ENCODE measurements at places on chromosomes 2 and 18.

DNA sequence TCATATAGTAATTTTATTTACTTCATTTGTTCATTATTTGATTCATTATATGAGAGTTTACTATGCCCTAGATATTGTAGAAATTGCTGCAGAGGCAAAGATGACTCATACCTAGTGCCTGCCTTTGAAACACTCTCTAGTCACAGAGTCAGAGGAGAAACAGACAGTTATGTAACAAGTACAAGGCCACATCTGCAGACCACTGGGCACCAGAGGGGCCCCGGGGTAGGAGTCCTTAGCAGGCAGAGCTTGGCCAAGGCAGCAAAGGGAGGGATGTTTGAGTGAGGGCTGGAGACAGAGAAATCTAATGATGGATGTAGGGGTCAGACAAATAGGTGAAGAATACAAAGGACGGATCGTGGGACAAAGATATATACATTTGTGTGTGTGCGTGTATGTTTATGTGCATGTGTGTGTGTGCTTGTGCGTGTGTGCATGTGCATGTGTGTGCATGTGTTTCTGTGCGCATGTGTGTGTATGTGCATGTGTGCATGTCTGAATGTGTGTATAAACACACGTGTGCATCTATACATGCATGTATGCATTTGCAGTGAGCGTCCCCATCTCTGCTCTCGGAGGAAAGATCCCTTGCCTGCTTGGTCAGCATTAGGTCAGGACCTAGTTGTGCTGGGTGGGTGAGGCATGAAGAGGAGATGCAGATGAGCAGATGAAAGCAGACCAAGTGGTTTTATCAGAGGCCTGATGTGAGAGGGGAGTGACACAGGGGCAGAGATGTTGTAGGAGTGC lies 170.6 kb upstream of the MYT1L start:
- DNase-seq = no peak

DNA sequence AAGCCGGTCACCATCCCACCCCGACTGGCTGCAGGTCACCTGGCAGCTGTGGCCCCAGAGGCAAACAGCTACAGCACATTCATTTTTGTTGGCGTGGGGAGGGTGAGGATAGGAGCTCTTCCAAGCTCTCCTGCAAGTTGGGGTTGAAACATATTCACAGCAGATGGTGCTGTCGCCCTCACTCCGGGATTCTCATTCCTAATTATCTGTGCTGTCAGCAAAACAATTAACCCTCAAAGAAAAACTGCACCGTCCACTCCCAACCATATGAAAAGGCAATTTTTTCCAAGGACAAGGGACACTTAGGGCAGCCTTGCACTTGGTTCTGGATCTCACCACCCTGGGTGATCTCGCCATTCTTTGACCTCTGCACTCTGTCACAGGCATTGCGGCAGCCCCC lies 68.6 kb downstream of the ZBTB7C start:
- DNase-seq = no peak

- DNase-seq = no peak
Observed at GRCh38 chr2:69184224-69184623, 171.2 kb downstream of the ANTXR1 start.

DNA sequence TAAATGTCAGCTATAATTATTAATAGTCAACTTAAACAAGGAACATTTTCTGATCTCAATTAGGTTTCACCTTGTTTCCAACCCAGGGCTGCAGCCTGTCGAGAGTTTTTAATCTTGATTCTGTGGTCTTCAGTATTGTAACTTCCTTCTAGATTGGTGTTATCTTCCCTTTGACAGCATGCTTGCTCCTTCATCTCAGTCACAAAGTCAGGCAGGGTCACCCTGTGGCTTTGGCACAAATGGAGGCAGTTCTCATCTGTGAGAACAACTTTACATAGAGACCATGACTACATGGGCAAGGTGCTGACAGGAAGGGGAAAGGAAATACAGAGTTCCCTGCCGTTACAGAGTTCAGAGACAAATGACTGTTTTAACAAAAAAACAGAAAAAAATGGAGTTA lies 50.5 kb downstream of the HNRNPLL start:
- DNase-seq = no peak

- DNase-seq = no peak
Observed at GRCh38 chr18:13137670-13138419, 80.7 kb upstream of the LDLRAD4 start.

- no peak for DNase-seq
Observed at GRCh38 chr18:27704736-27705361, 472.1 kb downstream of the CDH2 start.

DNA sequence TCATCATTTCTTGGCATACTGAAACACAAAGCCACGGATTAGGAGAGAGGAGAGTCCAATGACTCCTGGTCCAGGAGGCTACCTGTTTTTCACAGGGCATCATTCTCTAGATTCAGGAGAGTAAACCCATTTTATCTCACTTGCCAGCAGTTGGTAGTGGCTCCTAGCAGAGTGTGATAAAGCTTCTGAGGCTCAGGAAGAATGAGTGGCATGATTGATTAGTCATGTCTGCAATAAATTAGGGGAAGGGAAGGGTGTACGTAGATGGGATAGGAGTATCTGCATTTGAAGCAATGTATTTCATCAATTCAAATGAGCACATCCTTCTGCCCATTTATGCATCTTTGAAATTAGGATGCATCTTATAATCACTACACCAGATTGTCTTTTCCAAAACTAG lies 31.1 kb upstream of the PNO1 start:
- no peak for DNase-seq

DNA sequence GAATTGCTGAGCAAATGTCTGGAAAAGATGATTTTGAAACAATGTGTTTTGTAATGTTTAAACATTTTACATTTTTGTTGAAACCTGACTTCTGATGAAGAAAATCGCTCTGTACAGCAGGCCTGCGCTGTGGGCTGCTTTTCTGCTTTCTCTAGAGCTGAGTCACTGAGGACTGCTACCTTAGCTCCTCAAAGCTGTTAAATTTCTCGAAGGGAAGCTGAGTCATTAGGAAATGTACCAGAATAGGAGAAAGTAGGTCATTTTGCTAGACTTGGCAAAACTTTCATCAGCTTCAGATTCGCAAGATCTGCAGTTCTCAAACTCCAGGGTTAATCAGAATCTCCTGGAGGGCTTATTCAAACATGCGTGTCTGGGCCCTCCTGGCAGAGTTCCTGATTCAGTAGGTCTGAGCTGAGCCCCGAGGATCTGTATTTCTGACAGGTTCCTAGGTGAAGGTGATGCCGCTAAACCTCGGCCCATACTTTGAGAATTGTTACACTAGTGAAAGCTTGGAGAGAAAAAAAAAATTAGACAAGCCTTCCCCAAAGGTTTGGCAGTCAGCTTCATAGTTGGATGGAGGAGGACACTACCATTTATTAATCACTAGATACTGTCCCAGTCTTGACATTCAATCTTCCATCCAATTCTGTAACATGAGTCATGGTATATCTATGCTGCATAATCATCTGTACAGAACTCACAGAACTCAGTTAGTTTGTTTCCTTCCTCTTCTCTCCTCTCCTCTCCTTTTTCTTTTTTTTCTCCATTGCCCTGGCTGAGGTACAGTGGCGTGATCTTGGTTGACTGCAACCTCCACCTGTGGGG lies 297.6 kb downstream of the PARD3B start:
- DNase-seq = no peak

GRCh38 chr2:119230219-119231185 lies 6.9 kb downstream of the STEAP3 start:
- no peak for DNase-seq

DNA sequence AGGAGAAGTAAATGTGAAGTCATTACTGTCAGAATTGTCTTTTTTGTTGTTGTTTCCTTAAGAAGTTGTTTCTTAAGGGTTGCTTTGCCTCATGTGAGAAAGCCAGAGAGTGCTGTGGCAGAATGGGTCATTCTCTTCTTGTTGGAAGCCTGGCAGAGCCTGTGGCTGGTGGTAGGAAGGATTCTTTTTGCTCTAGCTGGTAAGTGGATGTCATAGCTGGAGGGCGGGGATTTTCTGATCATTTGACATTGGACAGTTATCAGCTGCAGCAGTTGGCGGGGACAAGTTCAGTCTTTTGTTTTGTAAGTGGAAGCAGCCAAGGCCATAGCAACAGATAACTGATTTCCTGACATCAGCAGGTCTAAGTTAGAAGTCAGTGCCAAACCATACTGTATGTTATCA lies 5.5 kb upstream of the RMDN2 start:
- DNase-seq = no peak

DNA sequence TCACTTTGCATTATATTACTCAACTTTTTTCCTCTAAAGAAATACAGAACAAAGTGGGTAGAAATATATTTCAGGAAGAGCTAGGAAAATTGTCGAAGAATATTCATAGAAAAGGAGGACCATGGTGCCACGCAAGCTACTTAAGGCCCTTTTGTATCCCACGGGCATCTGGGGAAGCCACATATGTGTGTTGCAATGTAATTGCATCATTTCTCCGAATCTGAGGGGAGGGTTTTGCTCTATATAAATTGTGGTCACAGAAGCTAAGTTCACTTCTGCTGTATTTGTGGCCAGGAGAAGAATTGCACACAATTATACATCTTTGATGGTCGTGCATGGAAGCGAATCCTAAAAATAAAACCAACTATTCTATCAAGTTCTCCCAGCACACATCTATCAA lies 360.3 kb downstream of the IRS1 start:
- DNase-seq = no peak
